CD4-positive, alpha-beta T cell treated with Interleukin-1 beta for 1 hour (primary cell): ENCODE measurements at places on chromosomes 7 and 10.

- no peak for DNase-seq
These were observed 76.6 kb downstream of the GLRX3 start for GRCh38 chr10:130212746-130213145.

GRCh38 chr10:116912162-116912561 lies 62.9 kb downstream of the ENO4 start:
- DNase-seq: no peak

DNA sequence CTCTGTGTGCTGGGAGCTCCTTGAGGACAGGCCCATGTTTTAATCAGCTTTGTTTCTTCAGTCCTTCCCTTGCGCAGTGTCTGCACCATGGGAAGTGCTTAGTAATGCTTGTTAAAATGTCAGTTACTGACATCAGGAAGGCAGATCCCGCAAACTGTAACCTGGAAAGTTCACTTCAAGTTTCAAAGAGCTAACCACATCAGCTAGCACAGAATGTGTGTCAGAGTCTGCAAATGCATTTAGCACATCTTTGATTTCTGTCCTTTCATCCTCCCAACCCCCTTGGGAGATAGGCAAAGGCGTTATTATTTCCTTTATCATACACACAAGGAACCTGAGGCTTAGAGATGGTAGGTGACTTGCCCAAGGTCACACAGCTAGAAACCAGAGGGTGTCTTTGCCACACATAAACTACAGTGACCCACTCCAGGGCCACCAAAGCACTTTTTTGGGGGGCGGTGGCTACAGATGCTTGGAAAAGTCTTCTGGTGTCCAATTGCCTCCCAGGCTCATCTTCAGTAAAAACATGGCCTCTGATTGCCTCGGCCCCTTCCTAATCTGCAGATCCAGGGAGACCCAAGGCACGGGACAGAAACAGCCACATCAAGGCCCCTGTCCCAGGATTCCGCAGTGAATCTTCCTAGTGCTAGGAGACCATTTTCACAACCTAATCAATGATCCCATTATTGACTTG lies 116.2 kb upstream of the GPR26 start:
- DNase-seq: no peak

DNA sequence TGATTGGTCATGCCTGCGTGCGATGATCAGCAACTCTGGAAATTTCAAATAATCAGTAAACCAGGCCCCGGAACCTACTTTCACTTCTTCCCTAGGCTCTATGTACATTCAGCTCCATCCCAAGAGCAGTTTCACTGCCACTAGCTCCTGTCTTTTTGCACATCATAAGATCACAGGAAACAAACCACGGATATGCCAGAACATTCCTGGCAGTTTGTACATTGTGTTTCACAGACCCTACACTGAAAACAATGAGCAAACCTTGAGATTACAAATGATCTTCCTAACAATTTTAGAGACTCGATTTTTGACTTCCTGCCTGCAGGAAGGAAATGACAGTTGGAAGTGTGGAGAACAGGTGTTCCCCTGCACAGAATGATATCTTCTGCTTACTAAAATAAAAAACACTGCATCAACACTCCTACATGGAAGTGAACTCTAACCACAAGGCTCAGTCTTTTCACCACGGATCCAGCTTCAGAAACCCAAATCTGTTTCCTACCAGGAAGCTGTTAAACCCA lies 7.6 kb upstream of the TMEM236 start:
- DNase-seq: no peak

- no peak for DNase-seq
These were observed 57.2 kb upstream of the ELN start for GRCh38 chr7:73970801-73971229.
